ENCODE measurements at places on chromosomes 2 and 18. TPM values are rescaled to one million over a fixed set of nuclear protein-coding genes. Genes with fewer than 3 reads are reported as not detected.

DCDC2C gene
- not detected for total RNA-seq

SH2D6 gene
- total RNA-seq: 3.3 TPM

DSG4 gene
- not detected for total RNA-seq

FAM110C gene
- 0.13 TPM for total RNA-seq

CCDC85A gene
- 0.05 TPM for total RNA-seq

EGR4 gene
- 0.08 TPM for total RNA-seq

WDPCP gene
- total RNA-seq: 7.4 TPM

IL1R2 gene
- total RNA-seq: 0.15 TPM

DNA sequence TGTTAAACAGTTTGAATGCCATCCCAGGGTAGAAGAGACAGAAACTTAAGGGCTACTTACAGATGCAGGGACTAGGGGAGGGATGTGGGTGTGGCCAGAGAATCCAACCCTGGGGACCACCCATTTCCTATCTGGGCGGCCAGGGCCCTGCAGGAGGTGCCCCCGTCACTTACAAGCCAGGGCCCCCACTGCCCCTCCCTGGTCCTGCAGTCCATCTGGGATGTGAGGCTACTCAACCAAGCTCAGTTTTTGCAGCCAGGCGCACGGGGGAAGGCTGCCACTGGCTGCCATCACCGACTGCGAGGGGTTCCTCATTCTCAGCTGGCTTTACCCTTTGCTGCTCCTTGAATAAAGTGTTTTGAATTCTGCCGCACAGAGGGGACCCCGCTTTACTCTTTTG is 42.1 kb downstream of the RRM2 start:
- H3K27ac ChIP-seq: no peak overlapping the region
- DNase-seq: no peak
- no peak overlapping the region for H3K4me3 ChIP-seq
- H3K27me3 ChIP-seq: no peaks in the 10 kb centered on the region
- no peaks in the 10 kb centered on the region for H3K36me3 ChIP-seq

DNA sequence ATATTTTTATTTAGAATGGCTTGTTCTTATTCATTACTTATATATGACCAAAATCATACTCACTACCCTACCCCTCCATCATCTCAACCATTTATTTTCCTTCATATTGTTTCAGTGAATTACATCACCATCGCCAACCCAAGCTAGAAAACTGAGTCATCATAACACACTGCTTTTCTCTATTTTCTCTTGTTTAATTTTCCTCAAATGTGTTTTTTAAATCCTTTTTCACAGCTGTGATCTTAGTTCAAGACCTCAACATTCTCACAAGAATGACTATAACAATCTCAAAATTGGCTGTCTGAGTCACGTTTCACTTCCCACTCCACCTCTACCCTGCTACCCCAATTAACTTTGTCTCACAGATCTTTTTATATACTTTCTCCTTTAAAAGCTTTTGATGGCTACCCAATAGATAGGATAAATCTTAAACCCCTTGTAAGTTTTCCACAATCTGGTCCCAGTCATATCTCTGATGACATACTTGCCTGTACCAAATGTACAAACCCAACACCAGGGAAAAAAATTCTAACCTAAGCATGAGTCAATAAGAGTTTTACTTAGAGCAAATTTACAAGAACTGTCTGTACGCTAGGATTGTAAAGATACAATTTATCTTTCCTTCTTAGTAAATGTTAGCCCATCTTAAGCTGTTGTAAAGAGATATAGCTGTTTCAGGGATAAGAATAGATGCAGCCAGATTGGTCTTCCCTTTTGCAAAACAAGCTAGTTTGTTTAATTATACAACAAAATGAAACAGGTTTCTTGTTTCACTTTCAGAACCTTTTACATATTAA is 635.1 kb upstream of the SLC39A10 start:
- no peaks in the 10 kb centered on the region for H3K27me3 ChIP-seq
- no peak for DNase-seq
- no peak overlapping the region for H3K27ac ChIP-seq
- no peaks in the 10 kb centered on the region for H3K36me3 ChIP-seq
- no peaks in the 10 kb centered on the region for H3K4me1 ChIP-seq

DNA sequence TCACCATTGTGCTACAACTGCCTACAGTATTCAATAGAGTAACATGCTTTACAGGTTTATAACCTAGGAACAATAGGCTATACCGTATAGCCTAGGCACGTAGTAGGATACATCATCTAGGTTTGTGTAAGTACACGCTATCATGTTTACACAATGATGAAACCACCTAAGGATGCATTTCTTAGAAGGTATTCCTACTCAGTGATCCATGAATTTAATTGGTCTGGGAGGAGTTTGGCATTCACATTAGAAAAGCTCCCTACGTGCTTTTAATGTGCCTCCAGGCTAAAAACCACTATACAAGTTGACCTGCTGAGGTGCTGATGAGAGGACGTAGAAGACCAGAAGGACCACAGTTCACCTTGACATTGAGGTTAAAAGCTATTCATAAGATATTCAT is 154.5 kb upstream of the LRRTM1 start:
- no peak for DNase-seq
- H3K27ac ChIP-seq: no peak overlapping the region
- H3K36me3 ChIP-seq: no peaks in the 10 kb centered on the region
- H3K27me3 ChIP-seq: no peaks in the 10 kb centered on the region
- no peak overlapping the region for H3K4me3 ChIP-seq
- no peaks in the 10 kb centered on the region for H3K4me1 ChIP-seq

- H3K4me1 ChIP-seq: no peaks in the 10 kb centered on the region
- H3K27ac ChIP-seq: no peak overlapping the region
- no peaks in the 10 kb centered on the region for H3K36me3 ChIP-seq
- H3K27me3 ChIP-seq: no peaks in the 10 kb centered on the region
- no peak overlapping the region for H3K4me3 ChIP-seq
Observed at GRCh38 chr2:222393733-222394267, 30.5 kb upstream of the SGPP2 start.

DNA sequence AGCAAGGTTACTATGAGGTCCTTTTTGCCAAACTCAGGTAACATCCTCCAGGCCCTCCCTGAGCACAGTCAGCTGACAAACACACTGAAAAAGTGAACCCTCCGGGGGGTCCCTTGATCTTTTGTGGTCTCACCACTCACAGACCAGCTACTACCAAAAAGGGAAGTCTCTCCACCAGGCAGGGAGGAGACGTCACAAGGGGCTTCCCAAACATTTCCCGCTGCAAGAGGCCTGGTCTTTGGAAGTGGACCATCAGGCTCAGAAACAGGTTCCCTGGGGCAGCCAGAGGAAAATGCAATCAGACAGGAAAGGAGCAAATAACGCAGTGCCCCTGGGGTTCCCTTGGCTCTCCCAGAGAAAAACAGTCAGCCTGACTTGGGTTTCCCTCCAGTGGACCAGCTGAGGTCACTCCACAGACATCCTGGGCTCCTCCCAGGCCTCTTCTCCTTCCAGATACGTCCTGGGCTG is 38.7 kb upstream of the POMC start:
- no peak overlapping the region for H3K4me3 ChIP-seq
- no peaks in the 10 kb centered on the region for H3K36me3 ChIP-seq
- H3K4me1 ChIP-seq: no peaks in the 10 kb centered on the region
- no peaks in the 10 kb centered on the region for H3K27me3 ChIP-seq
- no peak overlapping the region for H3K27ac ChIP-seq

- H3K36me3 ChIP-seq: no peaks in the 10 kb centered on the region
- no peak for DNase-seq
- H3K27ac ChIP-seq: no peak overlapping the region
- no peaks in the 10 kb centered on the region for H3K27me3 ChIP-seq
Observed at GRCh38 chr2:174624895-174625430, 27.4 kb upstream of the WIPF1 start.

- H3K27me3 ChIP-seq: no peaks in the 10 kb centered on the region
- no peaks in the 10 kb centered on the region for H3K36me3 ChIP-seq
- no peak overlapping the region for H3K4me3 ChIP-seq
- H3K4me1 ChIP-seq: peaks cover 9% of the 10 kb centered on the region
- no peak overlapping the region for H3K27ac ChIP-seq
Observed at GRCh38 chr2:171406044-171406443, 27.7 kb downstream of the METTL8 start.

GRCh38 chr2:187148059-187148714 is 299.2 kb upstream of the ZSWIM2 start:
- no peaks in the 10 kb centered on the region for H3K36me3 ChIP-seq
- H3K27me3 ChIP-seq: no peaks in the 10 kb centered on the region
- DNase-seq: no peak
- no peak overlapping the region for H3K4me3 ChIP-seq

DNA sequence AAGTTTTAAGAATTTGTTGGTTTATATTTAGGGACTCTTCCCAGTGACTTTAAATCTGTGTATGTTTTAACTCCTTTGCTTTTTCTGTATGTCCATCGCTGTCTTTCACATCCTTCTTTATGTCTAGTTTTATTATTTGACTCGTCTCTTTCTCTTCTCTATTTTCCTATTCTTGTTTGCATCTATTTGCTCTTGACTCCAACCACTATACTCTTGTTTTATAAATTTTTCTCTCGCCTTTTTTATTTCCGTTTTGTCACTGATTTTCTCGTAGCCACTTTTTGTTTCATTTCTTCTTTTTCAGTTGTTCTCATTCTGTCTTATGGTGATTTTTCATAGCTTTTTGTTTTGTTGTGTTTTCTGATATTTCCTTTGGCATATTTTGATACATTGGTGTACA is 170.5 kb upstream of the NETO1 start:
- no peak overlapping the region for H3K27ac ChIP-seq
- no peaks in the 10 kb centered on the region for H3K4me1 ChIP-seq
- H3K4me3 ChIP-seq: no peak overlapping the region
- H3K27me3 ChIP-seq: no peaks in the 10 kb centered on the region
- H3K36me3 ChIP-seq: no peaks in the 10 kb centered on the region
